ENCODE measurements at places on chromosomes 5 and 9. TPM values are rescaled to one million over a fixed set of nuclear protein-coding genes. Genes with fewer than 3 reads are reported as not detected.

ARL10 gene
- polyA plus RNA-seq, result 2.4 TPM

TAF11L10 gene
- not detected for polyA plus RNA-seq

TMEM232 gene
- 2.5 TPM for polyA plus RNA-seq

VCAN gene
- 3.3 TPM for polyA plus RNA-seq

SCGB3A2 gene
- polyA plus RNA-seq, result not detected

ANKRD31 gene
- 0.06 TPM for polyA plus RNA-seq

LHX2 gene
- polyA plus RNA-seq, result 0.07 TPM

PIP5KL1 gene
- polyA plus RNA-seq, result 0.81 TPM

CDX1 gene
- 219 TPM for polyA plus RNA-seq

SNCB gene
- 0.73 TPM for polyA plus RNA-seq

GRCh38 chr9:93143830-93144530 lies 9.9 kb upstream of the NINJ1 start:
- DNase-seq, result no peak

GRCh38 chr5:130316971-130317680 lies 412.9 kb downstream of the CHSY3 start:
- peak; percentile 65 for DNase-seq

GRCh38 chr9:72203205-72203803 lies 54.1 kb downstream of the GDA start:
- peak; percentile 68 for DNase-seq

DNA sequence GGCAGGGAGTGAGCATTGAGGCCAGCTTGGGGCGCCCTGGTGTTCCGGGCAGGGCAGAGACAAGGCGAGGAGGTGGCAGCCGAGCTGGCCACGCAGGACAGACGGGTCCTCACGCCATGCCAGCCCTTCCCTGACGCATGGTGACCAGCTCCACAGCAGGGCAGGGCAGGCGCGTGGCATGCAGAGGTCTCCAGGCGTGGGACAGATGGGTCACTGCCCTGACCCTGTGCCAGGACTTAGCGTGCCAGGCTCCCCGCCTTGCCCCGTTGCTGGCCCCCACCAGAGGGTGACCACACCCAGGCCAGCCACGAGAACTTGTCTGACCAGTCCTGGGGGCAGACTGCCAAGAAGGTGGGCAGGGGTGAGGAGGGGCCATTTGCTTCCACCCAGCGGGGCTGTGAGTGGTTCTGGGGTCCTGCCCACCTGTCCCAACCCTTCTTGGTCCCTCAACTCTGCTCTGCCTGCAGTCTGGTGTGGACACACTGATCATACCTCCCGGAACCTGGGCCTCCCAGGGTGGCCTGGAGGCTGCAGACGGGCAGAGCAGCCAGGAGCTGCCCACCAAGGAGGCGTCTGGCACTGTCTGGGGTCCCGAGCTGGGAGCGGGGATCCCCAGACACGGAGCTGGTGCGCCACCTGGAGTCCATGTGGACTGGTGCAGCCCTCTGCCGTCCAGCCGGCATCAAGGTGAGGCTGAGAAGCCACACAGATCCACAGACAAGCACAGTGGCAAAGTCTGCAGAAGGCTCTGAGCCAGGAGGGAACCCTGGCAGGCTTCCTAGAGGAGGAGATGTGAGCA lies at the start of gene RNF224:
Gene RNF224 (plus strand): TSS at position 449 of the 799 bp plus-strand sequence. CDS start 834 bp downstream, outside the sequence.
- peak; percentile 89 for DNase-seq

DNA sequence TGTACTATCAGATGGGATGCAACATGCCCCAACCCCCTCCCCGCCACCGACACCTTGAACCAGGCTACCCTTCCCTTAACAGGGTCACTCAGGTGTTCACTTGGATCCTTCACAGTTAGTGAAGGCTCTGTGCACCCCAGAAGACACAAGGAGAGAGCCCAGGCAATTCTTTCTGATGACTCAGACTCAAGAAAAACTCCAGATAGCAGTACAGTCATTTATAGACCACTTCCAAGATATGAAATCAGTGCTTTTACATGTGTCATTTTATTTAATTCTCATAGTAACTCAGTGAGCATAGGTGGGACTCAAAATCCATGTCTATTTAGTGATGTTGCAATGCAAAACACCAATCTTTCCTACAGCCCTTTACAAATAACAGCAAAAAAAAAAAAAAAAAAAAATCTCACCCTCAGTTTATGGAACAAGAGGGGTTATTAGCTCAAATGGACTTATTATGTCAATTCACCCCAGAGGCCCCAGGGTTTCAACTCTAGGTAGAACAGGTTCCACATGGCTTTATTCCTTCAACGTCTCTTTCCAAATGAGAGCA lies 71.9 kb downstream of the FOXD1 start:
- no peak for DNase-seq

DNA sequence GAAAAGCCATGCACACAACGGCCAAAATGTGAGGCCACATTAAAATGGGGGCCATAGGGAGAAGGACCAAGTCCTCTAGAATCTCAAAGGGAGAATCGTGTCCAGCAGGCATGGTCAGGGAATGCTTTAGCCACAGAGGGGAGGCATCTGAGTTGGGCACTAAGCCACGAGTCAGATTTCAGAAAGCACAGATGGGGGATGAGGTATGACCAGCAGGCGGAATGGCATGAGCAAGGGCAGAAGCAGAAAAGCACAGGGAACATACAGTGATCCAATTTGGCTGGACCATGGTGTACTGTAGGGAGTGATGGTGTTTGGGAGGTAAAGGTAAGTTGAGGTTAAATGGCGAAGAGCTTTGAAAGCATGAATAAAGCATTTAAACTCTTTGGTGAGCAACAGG lies 214.6 kb downstream of the TLE1 start:
- DNase-seq, result no peak

GRCh38 chr5:149756354-149756753 lies 26.2 kb downstream of the PPARGC1B start:
- DNase-seq, result no peak

DNA sequence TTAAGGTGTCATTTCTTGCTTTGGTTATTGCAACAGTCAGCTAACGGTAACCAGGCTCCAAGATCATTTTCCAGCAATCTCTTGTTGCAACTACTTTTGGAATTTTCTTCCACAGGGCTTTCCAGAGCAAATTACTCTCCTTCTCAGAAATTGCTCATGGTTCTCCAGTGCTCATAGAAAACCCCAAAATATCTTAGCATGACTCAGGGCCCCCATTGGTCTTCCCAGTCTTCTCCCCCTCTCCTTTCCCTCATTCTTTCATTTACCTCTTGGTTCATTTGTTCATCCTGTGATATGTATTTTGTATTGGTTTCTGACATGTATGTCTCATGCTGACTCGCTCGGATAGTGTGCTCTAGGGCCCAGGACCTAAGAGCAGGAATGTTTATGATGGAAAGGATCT lies 35.6 kb downstream of the WWC1 start:
- DNase-seq, result no peak

- DNase-seq, result no peak
Measured at GRCh38 chr9:93480728-93481324, 27.4 kb upstream of the FAM120AOS start.

DNA sequence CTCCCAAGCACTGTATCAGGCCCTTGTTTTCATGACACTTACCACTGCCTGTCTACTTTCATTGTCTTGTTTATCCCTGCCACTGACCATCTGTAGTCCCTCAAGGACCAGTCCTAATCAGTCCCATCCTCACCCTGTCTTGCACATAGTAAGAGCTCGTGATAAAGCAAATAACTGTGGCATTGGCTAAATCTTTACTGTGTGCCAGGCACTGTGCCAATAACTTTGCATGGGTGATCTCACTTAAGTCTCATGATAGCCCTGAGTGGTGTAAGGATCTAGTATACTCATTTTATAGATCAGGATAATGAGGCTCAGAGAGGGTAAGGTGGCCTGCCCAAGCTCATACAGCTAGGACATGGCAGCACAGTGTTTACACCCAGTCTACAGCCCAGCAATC lies 5.6 kb downstream of the CDX1 start:
- peak; percentile 63 for DNase-seq

GRCh38 chr5:12845549-12846159 lies 941.4 kb upstream of the CTNND2 start:
- no peak for DNase-seq

DNA sequence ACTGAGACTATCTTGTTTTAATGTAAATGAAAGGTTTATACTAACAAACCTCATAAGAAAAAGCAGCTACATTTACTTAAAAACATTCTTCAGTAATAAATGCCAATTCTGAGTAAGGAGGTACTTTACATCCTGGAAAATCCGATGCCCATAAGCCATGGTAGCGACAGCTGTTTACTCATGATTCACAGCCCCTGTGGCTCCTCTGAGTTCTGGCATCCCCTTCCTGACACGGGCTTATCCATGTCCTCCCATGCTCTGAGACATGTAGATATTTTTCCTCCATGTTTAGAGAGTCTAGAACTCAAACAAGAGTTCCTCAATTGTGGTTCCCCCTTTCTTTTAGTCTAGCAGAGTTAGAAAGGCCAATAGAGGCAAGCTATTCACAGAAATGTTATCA lies 63.1 kb upstream of the DEPDC1B start:
- DNase-seq, result no peak

GRCh38 chr5:175765858-175766257 lies 105.5 kb upstream of the CPLX2 start:
- no peak for DNase-seq

DNA sequence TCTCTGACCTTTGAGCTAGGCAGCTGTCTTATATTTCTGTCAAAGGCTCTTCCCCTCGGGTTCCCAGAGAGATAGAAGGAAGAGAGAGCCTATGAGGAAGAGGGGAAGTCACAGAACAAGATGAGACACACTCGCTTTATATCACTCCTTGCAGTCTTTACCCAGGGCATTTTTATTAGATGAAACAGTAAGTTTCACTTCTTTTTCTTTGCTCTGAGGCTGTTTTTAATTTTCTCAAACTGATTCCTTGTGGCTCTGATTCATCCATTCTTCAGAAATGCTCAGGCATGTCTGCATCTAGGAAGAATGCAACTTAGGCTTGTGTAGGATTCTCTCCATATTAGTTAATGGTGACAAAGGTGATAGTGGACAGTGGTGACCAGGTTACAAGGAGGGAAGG lies 132.9 kb upstream of the CHD1 start:
- DNase-seq, result no peak

DNA sequence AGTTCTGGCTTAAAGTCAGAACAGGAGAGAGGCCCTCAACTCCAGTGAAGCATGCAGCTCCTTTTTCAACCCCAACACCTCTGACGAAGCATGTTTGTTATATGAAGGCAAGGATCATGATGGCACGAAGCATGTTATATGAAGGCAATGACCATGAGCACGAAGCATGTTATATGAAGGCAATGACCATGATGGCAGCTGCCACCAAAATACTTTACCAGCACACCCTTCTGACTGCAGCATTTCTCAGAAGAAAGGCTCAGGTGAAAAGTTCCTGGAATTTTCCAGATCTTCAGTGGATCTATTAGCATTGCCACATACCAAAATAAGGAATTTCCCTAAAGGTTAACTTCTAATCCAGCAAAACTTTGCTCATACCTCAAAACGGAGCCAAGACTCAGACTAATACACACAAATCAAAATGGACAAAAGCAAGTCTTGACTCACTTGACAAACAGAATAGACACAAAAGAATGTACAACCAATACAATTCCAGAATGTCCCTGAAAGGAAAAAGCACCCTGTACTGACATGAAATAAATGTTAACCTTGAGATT lies 217.4 kb downstream of the FANCC start:
- DNase-seq, result no peak

- no peak for DNase-seq
Measured at GRCh38 chr5:162091336-162091735, 23.8 kb downstream of the GABRG2 start.

- no peak for DNase-seq
Measured at GRCh38 chr9:113715086-113715485, 161.0 kb upstream of the ZNF618 start.

DNA sequence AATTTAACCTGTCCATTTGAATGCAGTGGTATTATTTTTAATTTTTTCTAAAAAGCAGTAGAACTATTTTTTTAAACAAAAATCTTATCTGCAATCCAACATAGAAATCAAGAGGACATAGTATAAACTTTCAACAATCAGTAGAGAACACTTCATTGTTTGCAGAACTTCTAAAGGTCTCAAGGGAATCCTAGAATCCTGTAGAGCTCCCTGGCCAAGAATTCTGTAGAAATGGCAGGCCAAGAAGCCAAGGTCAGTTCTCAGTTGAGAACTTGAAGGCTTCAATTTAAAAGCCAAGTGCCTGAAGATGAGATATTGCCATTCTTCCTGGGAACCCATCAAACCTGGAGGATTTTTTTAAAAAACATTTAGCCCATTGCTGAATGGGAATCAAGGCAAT lies 199.2 kb upstream of the KLF4 start:
- DNase-seq, result no peak

- DNase-seq, result no peak
Measured at GRCh38 chr5:109877670-109878045, 187.9 kb downstream of the MAN2A1 start.

DNA sequence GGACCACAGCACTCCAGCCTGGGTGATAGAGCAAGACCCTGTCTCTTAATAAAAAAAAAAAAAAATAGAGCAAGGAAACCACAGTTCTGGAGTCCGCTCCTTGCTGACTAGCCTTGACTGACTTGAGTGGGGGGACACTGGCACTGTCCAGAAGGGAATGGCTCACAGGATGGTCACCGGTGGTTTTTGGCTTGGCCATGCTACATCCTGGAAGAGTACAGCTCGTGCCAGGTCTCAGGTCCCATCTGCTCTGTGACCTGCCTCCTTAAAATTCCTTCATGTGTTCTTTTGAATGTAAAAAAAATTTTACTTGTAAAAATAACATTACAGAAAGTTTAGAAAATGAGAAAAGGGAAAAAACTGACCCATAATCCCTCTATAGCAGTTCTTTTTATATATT lies 5.6 kb downstream of the NANS start:
- no peak for DNase-seq

- no peak for DNase-seq
Measured at GRCh38 chr5:95317687-95318086, 32.8 kb upstream of the MCTP1 start.

- DNase-seq, result no peak
Measured at GRCh38 chr9:134291452-134291881, 34.8 kb upstream of the RXRA start.

GRCh38 chr5:59749782-59750520 lies 143.6 kb downstream of the PDE4D start:
- no peak for DNase-seq

Measured in small intestine (tissue), 16 donors.